Activated naive CD8-positive, alpha-beta T cell treated with anti-CD3 and anti-CD28 coated beads, Interleukin-2, amount 10 ng/mL, durations not matched to agents 7 days and 5 days (primary cell): ENCODE measurements at places on chromosomes 7 and 10.

- no peak for DNase-seq
Observed at GRCh38 chr7:24913801-24914464, 66.0 kb downstream of the OSBPL3 start.

DNA sequence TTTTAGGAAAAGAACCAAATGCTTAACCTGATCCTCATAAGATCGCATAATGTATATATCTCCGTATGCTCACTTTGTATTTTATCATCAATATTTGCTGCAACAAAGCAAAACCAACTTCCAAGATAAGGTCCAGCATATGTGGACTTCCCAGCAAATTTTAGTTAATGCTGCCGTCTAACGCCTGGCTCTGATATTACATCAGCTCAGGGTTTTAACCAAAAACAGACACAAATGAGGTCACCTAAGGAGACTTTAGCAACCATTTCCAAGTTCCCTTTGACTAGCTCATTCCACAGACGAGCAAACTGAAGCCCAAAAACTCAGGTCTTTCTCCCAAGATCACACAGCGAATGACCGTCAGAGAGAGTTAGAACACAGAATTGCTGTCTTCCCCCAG, 59.4 kb upstream of the UCN3 start:
- DNase-seq, result no peak

GRCh38 chr7:28318101-28318762, 94.1 kb upstream of the CREB5 start:
- no peak for DNase-seq

DNA sequence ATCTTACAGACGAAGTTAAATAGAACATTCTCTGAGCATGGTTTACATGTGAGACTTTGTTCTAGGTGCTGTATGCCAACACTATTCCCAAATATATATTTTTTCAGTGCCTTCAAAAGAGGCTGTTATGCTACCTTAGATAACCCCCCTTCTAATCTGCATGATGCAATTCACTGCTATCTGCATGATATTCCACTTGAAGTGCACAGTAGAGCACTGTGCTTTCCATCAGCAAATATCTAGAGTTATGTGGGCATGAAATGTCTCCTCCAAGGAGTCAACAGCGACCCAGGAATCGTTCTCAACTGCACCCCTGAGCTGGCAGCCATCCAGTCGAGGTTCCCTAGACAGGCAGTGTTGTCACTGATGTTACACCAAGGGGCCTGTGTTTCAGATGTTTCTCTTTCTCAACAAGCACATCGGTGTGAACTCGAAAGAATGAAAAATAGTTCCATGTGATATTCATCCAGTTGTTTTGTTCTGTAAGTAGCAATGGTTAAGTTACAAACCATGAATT, 88.3 kb downstream of the PDE1C start:
- DNase-seq, result no peak

GRCh38 chr7:139523199-139523941, at the start of gene CLEC2L:
CLEC2L (plus strand) TSS chr7:139523685; CDS start chr7:139523928, 243 bp downstream.
- no peak for DNase-seq
